Caudate nucleus (tissue), 63 donors: ENCODE measurements at places on chromosomes 13 and 19.

DNA sequence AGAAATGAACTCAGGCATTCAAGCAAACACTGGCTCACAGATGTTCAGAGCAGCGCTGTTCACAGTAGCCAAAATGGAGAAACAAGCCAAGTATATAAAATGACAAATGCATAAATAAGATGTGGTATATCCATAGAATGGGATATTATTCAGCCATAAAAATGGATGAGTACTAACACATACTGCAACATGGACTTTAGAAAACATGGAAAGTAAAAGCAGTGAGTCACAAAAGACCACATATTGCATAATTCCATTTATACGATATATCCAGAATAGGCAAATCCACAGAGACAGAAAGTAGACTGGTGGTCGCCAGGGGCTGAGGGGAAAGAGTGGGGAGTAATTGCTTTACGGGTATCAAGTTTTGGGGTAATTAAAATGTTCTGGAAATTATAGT is 6.6 kb downstream of the ZNF837 start:
- DNase-seq: no peak

GRCh38 chr13:33100886-33101285 is 84.7 kb downstream of the KL start:
- DNase-seq: no peak

GRCh38 chr13:26249551-26249950 is 4.4 kb upstream of the CDK8 start:
- no peak for DNase-seq

DNA sequence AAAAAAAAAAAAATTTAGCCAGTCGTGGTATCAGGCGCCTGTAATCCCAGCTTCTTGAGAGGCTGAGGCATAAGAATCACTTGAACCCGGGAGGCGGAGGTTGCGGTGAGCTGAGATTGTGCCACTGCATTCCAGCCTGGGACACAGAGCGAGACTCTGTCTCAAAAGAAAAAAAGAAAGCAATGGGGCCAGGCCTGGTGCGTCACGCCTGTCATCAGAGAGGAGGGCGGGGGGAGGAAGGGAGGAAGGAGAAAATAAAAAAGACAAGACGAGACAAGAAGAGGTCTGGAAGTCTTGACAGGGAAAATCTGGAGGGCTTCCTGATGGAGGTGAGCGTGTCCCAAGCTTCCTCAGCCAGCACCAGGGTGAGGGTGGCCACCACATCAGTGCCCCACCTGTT is 54.9 kb upstream of the PTPRS start:
- no peak for DNase-seq

- DNase-seq: no peak
These were observed 38.1 kb upstream of the MED4 start for GRCh38 chr13:48132961-48133360.

- no peak for DNase-seq
These were observed 11.7 kb upstream of the IRGC start for GRCh38 chr19:43704002-43704705.

- DNase-seq: no peak
These were observed 2.6 kb downstream of the CAPN12 start for GRCh38 chr19:38741670-38742069.

DNA sequence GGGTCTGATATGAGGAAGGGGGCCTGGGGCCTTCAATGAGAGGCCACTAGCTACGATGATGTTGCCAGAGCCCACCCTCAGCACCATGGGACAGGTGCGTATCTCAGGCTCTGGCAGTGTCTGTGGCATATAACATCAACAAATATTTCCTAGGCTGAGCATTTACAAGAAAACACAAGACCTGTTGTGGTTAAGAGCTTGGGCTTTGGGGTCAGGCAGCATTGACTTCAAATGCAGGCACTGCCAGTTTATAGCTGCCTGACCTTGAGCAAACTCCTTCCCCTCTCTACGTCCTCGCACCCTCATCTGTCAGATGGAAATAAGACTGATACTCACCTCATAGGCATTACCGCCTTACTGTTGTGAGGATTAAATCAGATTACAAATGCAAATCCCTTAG is 156.0 kb downstream of the KATNAL1 start:
- no peak for DNase-seq

GRCh38 chr13:108304170-108305016 is 34.9 kb downstream of the TNFSF13B start:
- DNase-seq: no peak

- DNase-seq: no peak
These were observed 296.6 kb downstream of the RFC3 start for GRCh38 chr13:34114581-34114980.

DNA sequence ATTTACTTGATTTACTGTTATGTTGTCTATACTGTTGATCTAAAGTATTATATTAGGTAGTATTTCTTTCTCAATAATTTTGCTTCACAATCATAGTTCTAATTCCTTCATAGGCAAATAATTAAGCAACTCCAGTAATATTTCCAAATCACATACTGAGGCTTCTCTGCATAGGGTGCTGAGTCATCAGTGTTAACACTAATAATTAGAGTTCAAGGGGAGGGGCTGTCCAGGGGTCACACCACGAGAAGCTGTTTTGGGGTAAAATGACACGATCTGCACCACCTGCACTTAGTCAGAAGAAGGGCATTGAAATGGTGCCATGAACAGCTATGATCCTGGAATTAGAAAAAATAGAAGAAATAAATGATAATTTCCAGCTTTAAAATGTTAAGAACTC is 1230.9 kb upstream of the SLC10A2 start:
- DNase-seq: no peak
